Calu3 (cell line): ENCODE measurements at places on chromosomes 16 and 17.
A peak's percentile ranks its signal among the peaks of the same experiment; 100 is the strongest.

DNA sequence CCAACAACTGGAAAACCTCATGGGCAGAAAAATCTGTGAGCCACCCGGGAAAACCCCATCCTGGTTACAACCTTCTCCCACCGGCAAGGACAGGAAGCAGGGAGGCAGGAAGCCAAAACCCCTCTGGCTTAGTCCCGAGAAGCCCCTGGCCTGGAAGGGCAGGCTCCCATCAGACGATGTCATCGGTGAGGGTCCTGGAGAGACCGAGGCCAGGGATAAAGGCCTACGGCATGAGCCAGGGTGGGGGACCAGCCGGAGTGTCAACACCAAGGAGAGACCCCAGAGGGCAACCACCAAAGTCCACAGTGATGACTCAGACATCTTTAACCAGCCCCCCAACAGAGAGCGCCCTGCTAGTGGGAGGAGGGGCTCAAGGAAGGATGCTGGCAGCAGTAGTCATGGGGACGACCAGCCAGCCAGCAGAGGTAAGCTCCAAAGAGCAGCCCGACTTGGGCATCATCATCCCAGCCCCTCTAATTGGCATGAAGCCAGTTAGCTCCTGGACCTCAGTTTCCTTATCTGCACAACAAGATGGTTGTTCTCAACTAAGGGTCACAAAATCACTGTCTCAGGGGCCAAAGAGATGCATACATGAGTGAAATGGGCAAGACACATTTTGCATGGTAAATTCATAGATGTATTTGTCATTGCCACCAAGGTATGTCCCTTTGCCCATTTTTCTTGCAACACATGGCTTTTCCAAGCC, 190.7 kb downstream of the KATNIP start:
- H3K27ac ChIP-seq: no peak overlapping the region
- H3K27me3 ChIP-seq: no peaks in the 10 kb centered on the region
- peaks cover 8% of the 10 kb centered on the region for H3K36me3 ChIP-seq
- no peaks in the 10 kb centered on the region for H3K4me1 ChIP-seq
- H3K4me3 ChIP-seq: no peak overlapping the region
- DNase-seq: no peak

DNA sequence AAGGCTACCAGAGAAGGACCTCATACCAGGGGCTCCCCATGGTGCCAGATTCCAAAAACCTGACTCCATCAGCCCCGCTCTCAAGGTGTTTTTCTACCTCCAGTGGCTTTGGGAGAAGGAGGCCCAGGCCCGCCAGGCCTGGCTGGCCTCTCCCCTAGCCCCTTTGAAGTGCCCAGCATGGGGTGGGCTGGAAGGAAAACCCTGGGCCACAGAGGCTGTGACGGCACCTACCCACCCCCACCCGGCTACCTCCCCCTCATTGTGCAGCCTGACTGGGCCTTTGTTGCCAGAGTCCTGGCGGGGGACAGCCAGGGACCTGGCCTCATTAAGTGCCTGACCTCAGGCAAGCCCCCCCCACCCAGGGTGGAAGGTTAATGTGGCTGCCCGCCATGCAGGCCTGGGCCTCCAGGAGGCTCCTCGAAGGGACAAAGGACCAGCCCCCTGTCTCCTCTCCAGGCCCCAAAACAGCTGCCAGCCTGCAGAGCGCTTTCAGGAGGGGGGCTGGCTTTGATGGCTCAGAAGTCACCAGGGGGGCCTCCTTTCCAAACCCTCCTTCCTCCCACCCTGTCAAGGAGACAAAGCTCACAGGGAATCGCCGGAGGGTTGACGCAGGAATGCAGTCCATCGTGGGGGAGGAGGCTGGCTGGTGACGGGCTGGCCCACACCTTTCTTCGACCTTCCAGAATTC, 159.4 kb downstream of the ZNF423 start:
- no peak overlapping the region for H3K4me3 ChIP-seq
- peaks cover 96% of the 10 kb centered on the region for H3K27me3 ChIP-seq
- DNase-seq: no peak
- H3K36me3 ChIP-seq: no peaks in the 10 kb centered on the region
- H3K27ac ChIP-seq: no peak overlapping the region

DNA sequence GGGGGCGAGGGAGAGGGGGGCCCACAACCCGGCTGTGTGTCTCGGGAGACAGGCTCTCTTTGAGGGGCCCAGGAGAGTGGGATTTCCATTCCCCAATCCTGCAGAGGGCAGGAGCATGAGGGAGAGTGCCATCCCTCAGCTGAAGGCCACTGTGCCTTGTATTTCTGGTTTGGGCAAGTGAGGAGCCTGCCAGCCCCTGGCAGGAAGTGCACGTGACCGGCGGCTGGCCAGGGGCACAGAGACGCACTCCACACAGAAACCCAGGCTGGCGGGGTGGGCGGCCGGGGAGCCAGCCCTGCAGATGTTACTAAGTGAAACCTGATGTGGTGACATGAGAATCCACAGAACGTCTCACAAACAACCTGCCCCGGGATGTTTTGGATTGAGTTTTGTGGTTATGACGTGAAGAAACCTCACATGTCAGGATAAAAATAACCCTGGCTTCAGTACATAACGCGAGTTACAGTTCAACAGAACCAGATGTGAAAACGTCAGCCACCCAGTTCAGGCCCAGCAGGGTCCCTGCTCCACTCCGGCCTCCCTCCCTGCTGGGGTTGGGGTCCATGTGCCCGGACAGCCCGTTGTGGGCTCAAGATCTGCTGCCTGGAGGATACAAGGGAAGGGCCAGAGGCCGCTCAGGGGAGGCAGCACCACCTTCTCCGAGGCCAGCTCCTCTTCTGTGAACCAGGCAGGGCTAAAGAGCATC, 51.7 kb upstream of the MTSS2 start:
- H3K36me3 ChIP-seq: peaks cover 18% of the 10 kb centered on the region
- DNase-seq: no peak
- no peak overlapping the region for H3K4me3 ChIP-seq
- no peak overlapping the region for H3K27ac ChIP-seq
- H3K4me1 ChIP-seq: no peaks in the 10 kb centered on the region
- H3K27me3 ChIP-seq: no peaks in the 10 kb centered on the region

GRCh38 chr17:40936437-40936971, 942 bp downstream of the KRT23 start:
- peak overlapping the region; percentile 96 for H3K27ac ChIP-seq
- peak overlapping the region; percentile 71 for H3K4me3 ChIP-seq
- H3K4me1 ChIP-seq: peaks cover 45% of the 10 kb centered on the region
- no peaks in the 10 kb centered on the region for H3K27me3 ChIP-seq

DNA sequence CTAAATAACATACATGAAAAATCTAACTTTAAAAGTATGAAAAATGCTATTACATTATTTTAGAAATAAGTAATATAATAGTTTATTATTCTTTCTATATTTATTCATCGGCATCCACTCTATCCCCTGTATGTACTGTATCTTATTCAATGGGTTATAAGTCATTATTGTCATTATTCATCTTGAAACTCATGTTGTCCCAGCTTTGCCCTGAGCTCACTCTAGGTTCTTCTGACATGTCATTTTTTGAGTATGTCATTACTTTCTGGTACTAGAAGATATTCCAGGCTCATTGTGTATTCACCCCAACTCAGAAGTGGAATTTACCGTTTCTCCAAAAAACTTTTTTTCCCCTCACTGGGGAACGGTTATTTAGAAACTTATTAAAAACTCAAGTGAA, 53.0 kb upstream of the MNT start:
- no peaks in the 10 kb centered on the region for H3K36me3 ChIP-seq
- no peak overlapping the region for H3K27ac ChIP-seq
- no peak for DNase-seq
- H3K27me3 ChIP-seq: no peaks in the 10 kb centered on the region
- H3K4me1 ChIP-seq: no peaks in the 10 kb centered on the region

- peaks cover 28% of the 10 kb centered on the region for H3K36me3 ChIP-seq
- DNase-seq: peak; percentile 77
- peaks cover 16% of the 10 kb centered on the region for H3K4me1 ChIP-seq
- peak overlapping the region; percentile 75 for H3K27ac ChIP-seq
- H3K4me3 ChIP-seq: peak overlapping the region; percentile 73
Observed at GRCh38 chr16:1378804-1379303, 27.1 kb downstream of the GNPTG start.

GRCh38 chr17:66522591-66523272, 220.3 kb downstream of the PRKCA start:
- H3K36me3 ChIP-seq: no peaks in the 10 kb centered on the region
- H3K4me1 ChIP-seq: peaks cover 18% of the 10 kb centered on the region
- DNase-seq: no peak
- no peak overlapping the region for H3K4me3 ChIP-seq
- H3K27me3 ChIP-seq: no peaks in the 10 kb centered on the region
